D721Med (cell line): ENCODE measurements at places on chromosomes 5 and 9.

DNA sequence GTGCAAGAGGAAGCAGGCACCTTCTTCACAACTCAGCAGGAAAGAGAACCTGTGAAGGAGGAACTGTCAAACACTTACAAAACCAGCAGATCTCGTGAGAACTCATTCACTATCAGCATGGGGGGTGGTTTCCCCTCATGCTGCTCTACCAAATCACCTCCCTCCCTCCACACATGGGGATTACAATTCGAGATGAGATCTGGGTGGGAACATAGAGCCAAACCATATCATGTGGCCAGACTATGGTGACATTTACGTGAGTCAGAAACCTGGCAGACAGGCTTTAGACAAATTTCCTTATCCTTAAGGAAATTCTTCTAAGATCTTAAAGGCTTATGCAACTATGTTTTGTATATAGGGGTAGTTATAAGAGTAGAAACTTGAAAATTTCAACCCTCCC lies 8.7 kb upstream of the AOPEP start:
- no peak for DNase-seq

DNA sequence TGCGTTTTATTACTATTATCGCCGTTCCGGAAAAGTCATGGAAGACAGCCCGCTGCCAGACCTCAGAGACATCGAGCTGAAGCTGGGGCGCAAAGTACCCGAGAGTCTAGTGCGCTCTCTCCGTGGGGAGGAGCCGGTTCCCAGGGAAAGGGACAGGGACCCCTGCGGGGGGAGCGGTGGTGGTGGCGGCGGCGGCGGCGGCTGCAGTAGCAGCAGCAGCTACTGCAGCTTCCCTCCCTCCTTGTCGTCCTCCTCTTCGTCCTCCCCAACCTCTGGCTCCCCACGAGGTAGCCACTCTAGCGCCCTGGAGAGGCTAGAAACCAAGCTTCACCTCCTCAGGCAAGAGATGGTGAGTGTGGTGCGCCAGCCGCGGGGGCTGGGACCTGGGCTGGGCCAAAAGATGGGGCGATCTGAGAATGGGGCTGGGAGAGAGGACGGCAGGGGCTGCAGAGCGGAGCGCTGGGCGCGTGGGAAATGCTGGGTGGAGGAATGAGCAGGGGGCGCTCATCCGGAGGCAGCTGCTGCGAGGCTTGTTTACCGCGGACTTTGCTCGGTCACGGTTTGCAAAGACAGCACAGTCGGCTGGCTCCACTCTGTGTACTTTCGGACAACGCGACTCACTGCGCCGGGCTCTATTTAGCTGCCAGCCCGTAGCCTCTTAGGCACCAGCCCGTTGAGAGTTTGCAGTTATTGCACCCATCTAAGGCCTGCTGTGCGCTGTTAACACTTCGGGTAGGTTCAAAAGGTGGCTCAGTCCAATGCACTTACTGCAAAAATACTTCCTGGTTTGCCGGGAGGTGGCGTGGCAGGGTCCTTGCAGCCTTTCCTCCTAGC lies 1.1 kb downstream of the LURAP1L start:
- no peak for DNase-seq

GRCh38 chr9:134265078-134265477 lies 61.2 kb upstream of the RXRA start:
- no peak for DNase-seq

- no peak for DNase-seq
These were observed 71.5 kb downstream of the WNK2 start for GRCh38 chr9:93255494-93255867.

DNA sequence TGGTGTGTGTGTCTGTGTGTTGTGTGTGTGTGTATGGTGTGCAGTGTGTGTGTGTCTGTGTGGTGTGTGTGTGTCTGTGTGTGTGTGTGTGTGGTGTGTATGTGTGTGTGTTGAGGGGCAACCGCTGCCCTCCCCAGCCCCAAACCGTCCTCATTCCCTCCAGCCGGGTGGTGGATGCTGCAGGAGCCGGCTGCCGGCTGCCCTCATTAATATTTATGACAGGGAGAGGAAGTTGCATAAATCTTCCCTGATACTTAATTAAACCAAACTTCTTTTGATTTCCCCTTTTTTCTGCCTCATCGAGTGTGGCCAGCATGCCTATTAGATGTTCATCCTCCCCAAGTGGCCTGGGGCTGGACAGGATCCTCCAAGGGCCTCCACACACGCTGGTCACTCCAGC lies 121.4 kb upstream of the MVB12B start:
- DNase-seq = no peak

- no peak for DNase-seq
These were observed 6.5 kb downstream of the ADAMTS16 start for GRCh38 chr5:5146530-5147160.

- DNase-seq = no peak
These were observed 757 bp downstream of the ANKRD34B start for GRCh38 chr5:80569086-80569960.

DNA sequence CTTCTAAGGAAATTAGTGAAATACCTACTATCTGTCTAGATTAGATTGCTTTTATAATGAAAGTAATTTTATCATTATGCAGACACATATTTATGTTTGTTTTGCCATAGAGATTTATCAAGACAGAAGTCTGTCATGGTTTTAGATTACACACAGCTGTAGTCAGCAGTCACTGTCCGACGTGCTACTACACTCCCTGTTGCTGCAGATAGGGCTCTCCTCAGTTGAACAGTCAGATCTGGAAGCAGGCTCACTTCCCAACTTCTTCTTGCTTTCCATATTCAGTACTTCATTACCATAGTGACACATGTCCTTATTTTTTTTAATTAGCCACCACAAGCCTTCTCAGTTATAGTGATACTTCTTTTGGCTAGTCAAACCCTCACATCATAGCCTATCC lies 329.9 kb upstream of the ITGA1 start:
- no peak for DNase-seq

DNA sequence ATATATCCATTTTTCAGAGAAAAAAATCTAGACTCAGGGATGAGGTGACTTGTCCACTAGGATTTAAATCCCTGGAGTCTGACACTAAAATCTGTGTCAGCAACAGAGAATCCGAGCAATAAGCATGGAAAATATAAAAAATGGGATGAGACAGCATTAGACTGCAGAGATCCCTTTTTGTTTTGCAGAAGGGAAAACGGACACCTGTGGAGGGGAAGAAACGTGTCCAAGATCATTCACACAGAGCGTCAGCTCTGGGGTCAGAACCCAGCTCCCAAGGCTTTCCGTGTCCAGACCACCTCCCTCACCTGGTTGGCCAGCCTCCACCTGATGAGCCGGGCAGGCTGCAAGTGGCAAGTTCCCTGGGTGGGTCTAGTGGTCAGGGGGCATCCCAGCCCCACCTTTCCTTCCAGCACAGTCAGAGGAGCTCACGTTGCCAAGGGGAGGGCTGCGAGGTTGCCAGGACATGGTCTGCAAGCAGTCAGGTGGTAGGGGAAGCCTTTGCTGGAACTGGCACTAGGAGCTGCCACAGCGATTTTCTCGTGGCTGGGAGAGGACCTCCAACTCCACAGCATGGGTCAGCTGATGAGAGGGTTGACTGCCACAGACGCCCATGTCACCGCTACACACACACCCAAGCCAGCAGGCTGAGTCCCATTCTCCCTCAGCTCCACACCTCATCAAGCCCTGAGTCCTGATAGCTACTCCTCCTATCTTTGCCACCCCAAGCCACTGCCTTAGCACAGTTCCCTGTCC lies 65.9 kb upstream of the CPLX2 start:
- DNase-seq = no peak
